H9 (cell line): ENCODE measurements at places on chromosomes 11 and 22. TPM values are rescaled to one million over a fixed set of nuclear protein-coding genes. Genes with fewer than 3 reads are reported as not detected.

The SAA4 gene
- total RNA-seq: not detected in 2 replicates

GRCh38 chr11:125942771-125943428, 2.9 kb upstream of the VSIG10L2 start:
- H3K4me3 ChIP-seq: no peak overlapping the region
- no peak overlapping the region for H3K27ac ChIP-seq
- DNase-seq: no peak
- peaks cover 3% of the 10 kb centered on the region; the same call in 1 of the 2 replicates for H3K4me1 ChIP-seq

GRCh38 chr11:111229604-111230003, 15.9 kb upstream of the POU2AF2 start:
- H3K4me3 ChIP-seq: no peak overlapping the region
- H3K36me3 ChIP-seq: no peaks in the 10 kb centered on the region; the same call in 2 of the 3 replicates
- H3K27ac ChIP-seq: no peak overlapping the region

- H3K4me1 ChIP-seq: peaks cover 3% of the 10 kb centered on the region; the same call in 1 of the 2 replicates
- no peak overlapping the region for H3K4me3 ChIP-seq
- H3K27ac ChIP-seq: no peak overlapping the region
- H3K27me3 ChIP-seq: peaks cover 1% of the 10 kb centered on the region; the same call in 1 of the 2 replicates
- peak; percentile 33 for DNase-seq
Observed at GRCh38 chr11:2213384-2213842, 41.8 kb upstream of the TH start.
